ENCODE measurements at places on chromosomes 3 and 15.

DNA sequence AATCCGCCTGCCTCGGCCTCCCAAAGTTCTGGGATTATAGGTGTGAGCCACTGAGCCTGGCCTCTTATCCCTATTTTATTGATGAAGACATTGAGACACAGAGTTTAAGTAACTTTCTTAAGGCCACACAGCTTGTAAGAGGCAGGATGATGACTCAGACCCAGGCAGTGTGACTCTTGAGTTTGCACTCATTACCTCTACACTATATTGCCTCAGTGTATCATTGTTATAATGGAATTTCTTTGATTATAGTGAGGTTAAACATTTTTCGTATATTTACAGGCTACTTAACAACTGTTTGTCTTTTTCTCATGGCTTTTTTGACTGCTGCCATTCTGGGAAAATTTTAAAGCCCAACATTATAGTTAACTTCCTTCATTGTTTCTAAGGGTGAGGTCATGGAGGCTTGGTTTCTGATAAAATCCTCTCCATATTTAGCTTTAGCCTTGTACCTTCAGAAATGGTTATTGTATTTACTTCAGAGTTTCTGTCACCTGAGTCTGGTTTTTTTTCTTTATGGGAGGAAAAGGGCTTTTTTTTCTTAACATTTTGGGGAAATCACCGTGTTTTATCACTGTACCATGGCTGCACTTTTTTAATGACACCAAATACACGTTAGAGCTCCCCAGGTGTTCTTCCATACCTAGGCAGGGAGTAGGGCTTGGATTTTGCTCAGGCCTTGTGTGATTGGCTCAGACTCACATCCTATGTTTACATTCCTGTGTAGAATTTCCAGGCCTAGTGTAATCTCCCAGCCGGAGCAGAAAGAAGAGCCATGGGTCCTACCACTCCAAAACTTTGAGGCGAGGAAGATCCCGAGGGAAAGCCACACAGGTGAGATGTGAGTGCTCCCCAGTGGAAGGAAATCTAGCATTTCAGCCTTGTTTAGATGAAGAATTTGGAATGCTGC, 6.3 kb downstream of the ZNF774 start:
- no peak for DNase-seq

DNA sequence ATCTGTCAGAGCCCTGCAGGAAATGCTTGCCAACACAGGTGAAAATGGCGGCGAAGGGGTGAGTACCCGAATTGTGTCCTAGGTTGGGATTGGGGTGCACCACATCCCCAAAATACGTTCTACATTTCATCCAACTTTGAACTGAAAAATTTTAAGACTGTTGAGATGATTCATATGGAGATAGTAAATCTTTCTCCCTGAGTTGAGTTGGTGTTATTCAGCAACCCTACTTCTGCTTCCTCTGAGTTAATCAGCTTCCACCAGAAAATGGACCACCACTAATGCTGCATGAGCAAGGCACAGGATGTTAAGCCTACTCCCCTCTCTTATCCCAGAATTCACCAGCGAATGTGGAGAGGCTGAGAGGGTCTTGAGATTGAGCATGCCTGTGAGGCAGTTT, 192.9 kb downstream of the RYR3 start:
- no peak for DNase-seq

GRCh38 chr15:26720546-26720945, 52.3 kb downstream of the GABRB3 start:
- no peak for DNase-seq

GRCh38 chr15:85543741-85544155, 163.3 kb downstream of the AKAP13 start:
- DNase-seq: no peak
